Activated CD4-positive, alpha-beta T cell treated with anti-CD3 and anti-CD28 coated beads, Interleukin-2, amount 10 ng/mL, durations not matched to agents 7 days and 5 days (primary cell): ENCODE measurements at places on chromosomes 4 and X. TPM values are rescaled to one million over a fixed set of nuclear protein-coding genes. Genes with fewer than 3 reads are reported as not detected.

Gene CAPN6
- not detected for total RNA-seq

Gene HSFX1
- 0.89 TPM for total RNA-seq

Gene MAGEA9B
- total RNA-seq, result not detected

Gene MGST2
- 22.9 TPM for total RNA-seq

Gene UGT2B7
- total RNA-seq, result not detected

Gene LDB2
- total RNA-seq, result not detected

Gene TEX13C
- not detected for total RNA-seq

Gene S100G
- not detected for total RNA-seq

Gene GAGE12J
- not detected for total RNA-seq

Gene ZNF711
- total RNA-seq, result 0.42 TPM

Gene ABCG2
- total RNA-seq, result 1.1 TPM

Gene CPZ
- not detected for total RNA-seq

Gene FAM47E
- not detected for total RNA-seq

Gene VCX3B
- total RNA-seq, result not detected

Gene ZNF330
- 39.5 TPM for total RNA-seq

Gene GAB1
- total RNA-seq, result 0.60 TPM

Gene TMEM131L
- total RNA-seq, result 49.3 TPM

Gene MSANTD1
- 0.94 TPM for total RNA-seq

Gene PFKFB1
- total RNA-seq, result 0.64 TPM

Gene PGRMC2
- 36.3 TPM for total RNA-seq
